ENCODE measurements at places on chromosomes 11 and 22.

- DNase-seq = no peak
Observed at GRCh38 chr22:17878186-17878694, 104.0 kb upstream of the BID start.

GRCh38 chr11:124075841-124076651 is 34.9 kb upstream of the OR10G7 start:
- no peak for DNase-seq

DNA sequence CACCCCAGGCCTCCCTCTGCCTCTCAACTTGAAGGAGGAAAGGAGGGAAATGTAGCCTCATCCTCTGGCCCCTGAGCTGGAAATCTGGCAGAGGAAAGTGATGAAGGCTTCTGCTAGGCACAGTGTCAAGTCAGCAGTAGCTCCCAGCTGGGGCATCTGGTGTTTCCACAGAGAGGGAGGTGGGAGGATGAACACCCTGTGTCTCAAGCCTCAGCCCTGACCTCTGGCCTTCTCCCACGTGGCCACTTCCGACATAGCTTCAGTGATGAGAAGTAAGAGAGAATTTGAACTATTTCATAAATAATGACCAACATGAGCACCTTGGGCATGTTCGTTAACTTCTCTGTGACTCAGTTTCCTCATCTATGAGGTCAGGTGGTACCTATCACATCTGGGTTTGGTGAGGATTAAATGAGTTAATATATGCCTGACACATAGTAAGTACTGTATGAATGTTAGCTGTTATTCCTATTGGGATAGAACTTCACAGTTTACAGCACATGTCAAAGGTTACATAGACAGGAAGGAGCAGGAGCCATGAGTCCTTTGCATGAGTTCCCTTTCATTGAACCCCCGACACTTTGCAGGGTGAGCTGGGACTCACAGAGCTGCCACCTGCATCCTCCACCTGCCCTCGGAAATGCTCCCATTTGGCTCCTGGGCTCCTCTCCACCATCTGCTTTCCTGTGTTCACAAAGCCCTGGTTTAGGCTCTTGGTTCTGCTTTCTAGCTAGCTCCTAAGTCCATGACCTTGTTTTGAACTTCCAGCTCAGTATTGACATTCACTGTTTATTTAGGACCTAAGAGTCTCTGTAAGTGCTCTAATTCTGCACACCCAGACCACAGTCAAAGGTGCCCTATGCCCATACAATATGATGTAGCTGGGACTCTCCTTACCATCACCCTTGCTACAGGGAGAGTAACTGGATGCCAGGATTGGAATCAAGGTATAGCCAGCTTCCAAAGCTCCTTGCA is 61.7 kb downstream of the CSNK2A3 start:
- DNase-seq = no peak

GRCh38 chr22:46596032-46596441 is 24.1 kb upstream of the GRAMD4 start:
- no peak for DNase-seq

- no peak for DNase-seq
Observed at GRCh38 chr22:45903355-45904135, 73.4 kb downstream of the WNT7B start.

Data from foreskin melanocyte (primary cell).